ENCODE measurements at places on chromosomes 4 and X. TPM values are rescaled to one million over a fixed set of nuclear protein-coding genes. Genes with fewer than 3 reads are reported as not detected.

STS gene
- 2.8 TPM for polyA plus RNA-seq

ADAD1 gene
- polyA plus RNA-seq, result not detected

LRAT gene
- not detected for polyA plus RNA-seq

TKTL2 gene
- not detected for polyA plus RNA-seq

KCNE5 gene
- polyA plus RNA-seq, result not detected

C4orf36 gene
- not detected for polyA plus RNA-seq

ATP2B3 gene
- not detected for polyA plus RNA-seq

RBM46 gene
- not detected for polyA plus RNA-seq

TCEAL9 gene
- polyA plus RNA-seq, result 93.7 TPM

ZCCHC12 gene
- polyA plus RNA-seq, result not detected

SPANXN3 gene
- not detected for polyA plus RNA-seq
